Fibroblast of lung (primary cell): ENCODE measurements at places on chromosomes 5 and 9.
A peak's percentile ranks its signal among the peaks of the same experiment; 100 is the strongest.

DNA sequence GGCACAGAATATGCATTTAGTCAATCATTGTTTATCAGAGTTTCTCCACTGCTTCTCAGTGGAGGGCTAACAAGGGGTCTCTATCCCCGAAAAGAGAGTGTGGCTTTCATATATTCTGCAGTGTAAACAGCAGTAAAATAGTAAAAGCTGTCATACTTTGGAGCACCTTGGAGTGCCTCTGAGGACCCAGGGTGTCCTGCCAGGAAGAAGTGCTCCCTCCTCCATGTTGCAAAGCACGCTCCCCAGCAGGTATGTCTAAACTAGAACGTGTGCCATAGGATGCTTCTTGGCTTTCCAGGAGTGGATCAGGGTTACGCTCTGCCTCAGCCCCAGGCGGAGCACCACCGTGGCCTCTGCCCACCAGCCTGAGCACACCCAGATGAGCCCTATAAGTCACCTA, 8.5 kb upstream of the TJP2 start:
- DNase-seq, result no peak

- no peak for DNase-seq
These were observed 411.7 kb downstream of the DMRT2 start for GRCh38 chr9:1461812-1462211.

GRCh38 chr5:77367741-77368140, 124.4 kb downstream of the WDR41 start:
- DNase-seq, result peak; percentile 53

- peak; percentile 90 for DNase-seq
These were observed 130.3 kb downstream of the PAX5 start for GRCh38 chr9:36903541-36904435.

GRCh38 chr9:113795811-113796392, 80.2 kb upstream of the ZNF618 start:
- DNase-seq, result no peak

DNA sequence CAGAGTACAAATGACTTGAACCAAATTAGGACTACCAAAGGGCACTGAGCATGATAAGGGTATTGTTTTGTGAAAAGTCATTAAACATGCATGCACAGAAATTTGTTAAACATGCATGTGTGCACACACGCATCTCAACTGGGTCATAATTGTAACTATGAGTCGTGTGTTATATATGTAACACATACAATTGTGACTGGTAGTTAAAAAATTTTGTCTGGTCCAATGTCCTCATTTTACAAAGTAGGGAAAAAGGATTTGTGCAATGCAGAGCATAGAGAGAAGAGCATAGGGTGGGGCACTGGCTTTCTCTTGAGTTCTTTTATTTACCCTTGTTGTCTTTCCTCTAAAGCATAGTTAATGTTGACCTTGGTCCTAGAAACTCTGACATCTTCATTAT, 19.3 kb upstream of the IGFBPL1 start:
- DNase-seq, result no peak

DNA sequence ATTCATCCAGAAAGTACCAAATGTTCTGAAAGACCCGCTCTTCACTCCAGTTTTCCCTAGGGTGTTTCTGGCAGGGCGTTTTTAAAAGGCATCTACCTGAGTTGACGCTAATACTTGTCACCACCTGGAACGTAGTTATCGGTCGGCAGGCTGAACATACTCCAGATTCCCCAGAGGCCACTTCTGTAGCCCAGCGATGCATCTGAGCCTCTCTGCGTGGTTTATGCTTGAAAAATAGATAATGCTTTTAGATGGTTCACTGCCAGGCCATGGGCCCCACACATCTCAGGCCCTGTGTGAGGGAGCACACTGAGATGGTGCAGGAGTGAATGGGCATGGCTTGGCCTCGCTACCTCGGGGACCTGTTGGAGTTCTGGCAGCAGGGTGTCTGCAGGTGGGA, 33.0 kb upstream of the NCS1 start:
- DNase-seq, result no peak

DNA sequence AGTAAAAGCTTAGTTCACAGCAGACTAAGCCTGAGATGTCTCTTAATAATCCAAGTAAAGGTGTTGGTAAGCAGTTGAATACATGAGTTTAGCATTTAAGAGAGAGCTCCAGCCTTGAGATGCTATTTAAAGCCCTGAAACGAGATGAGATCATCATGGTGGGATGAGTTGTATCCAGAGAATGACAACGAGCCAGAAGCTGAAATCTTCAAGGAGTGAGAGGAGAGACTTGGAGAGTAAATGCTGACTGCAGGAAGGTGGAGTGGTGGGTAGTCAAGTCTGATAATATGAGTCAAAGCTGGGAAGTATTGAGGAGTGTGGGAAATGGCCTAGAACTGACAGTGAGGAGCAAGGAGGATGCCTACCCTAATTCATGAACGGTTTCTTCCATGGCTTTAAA, 53.7 kb downstream of the PLAC8L1 start:
- DNase-seq, result peak; percentile 86

DNA sequence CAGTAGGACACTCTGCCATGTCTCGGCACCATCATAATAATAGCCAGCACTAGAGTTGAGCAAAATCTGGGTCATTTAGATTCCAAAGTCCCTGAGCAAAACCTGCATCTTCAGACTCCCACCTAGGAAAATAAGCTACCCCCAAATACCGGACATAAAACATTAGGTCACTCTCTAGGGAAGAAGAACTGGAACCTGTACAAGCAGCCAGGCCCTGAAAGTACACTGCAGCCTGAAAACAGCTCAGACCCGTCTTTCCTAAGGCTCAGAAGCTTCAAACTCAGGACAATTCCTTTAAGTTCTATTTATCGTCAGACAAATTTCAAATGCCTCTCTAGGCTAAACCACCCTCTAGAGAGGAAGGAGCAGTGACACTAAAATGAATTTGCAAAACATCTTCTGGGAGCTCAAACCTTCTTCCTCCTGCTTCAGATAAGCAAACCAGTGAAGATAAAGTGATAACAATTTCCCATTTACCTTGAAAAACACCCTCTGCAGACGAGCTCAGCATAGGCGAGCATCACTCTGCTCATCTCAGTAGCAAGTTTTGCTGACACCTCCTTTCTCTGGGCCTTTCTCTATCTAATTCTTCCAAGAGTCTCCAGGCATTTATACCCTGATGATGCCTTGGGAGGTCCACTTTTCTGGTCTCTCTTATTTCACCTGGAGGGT, 34.0 kb downstream of the ADAM19 start:
- DNase-seq, result no peak

DNA sequence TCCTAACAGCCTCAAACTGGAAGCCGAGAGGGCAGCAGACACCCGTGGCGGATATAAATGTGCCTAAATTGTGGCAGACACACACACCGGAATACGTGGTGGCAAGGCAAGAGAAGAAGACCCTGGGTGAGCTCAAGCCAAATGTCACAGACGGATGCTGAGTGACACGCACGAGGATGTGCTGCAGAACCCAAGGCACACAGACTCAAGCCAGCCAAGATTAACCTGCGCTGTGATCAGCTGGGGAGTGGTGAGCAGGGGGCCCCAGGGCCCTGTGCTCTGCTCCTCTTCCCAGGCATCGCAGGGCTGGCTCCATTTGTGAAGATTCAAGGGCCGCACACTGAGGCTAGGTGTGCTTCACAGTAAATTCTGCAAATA, 16.4 kb downstream of the SEMA4D start:
- DNase-seq, result no peak

GRCh38 chr9:122265149-122265915, 650 bp downstream of the MRRF start:
- peak; percentile 9 for DNase-seq

DNA sequence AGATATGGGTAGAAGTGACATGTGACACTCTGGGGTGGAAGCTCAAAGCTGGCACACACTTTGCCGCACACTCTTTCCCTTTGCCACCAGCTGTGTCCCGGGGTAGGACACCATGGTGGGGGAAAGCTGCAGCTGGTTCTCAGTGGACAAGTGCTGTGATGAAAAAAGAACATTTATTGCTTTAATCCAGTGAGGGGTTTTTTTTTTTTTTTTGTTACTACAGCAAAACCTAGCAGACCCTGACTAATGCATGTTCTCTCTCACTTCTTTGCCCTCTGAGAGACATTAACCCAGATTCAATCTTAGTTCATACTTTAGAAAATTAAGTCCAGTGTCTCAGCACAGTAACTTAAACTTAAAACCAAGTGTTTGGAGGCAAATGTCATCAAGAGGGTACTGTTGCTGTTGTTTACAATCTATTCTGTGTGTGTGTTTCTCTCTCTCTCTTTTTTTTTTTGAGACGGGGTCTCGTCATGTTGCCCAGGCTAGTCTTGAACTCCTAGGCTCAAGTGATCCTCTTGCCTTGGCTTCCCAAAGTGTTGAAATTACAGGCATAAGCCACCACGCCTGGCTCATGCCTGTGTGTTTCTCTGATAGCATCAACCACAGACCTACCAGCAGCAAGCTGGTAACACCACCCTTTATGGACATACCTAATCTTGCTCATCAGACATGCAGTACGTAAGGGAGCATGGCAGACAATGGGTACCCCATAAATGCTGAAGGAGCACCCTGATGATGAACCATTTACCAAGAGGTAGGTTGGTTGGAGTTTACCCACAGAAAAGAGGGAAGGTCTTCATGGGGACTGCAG, 84.7 kb upstream of the TBC1D2 start:
- DNase-seq, result no peak

GRCh38 chr9:130122456-130122855, 49.7 kb upstream of the NCS1 start:
- DNase-seq, result no peak

- peak; percentile 41 for DNase-seq
These were observed 272.7 kb downstream of the TRIM32 start for GRCh38 chr9:116959809-116960208.

DNA sequence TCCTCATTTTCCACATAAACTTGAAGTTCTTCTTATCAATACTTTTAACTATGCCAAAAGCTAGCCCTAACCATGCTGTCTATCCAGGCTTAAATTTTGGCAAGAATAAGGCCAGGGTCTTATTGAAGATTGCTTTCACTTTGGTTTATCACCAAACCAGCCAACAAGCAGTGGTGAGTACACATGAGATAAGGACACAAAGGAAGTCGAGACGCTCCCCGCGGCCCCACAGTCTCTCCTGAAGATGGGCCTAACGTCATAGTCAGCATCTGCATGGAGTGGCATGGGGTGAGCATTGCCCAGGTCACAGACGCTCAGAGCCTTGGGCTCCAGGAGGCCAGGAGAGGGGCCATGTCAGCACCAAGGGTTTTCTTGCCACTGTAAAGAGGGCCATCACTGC, 80.3 kb downstream of the ATPSCKMT start:
- DNase-seq, result no peak

- DNase-seq, result peak; percentile 48
These were observed 64.2 kb upstream of the CPEB4 start for GRCh38 chr5:173823721-173824567.

GRCh38 chr5:110562191-110562590, 164.3 kb downstream of the TMEM232 start:
- DNase-seq, result no peak

- no peak for DNase-seq
These were observed 55.8 kb upstream of the CPEB4 start for GRCh38 chr5:173832386-173832785.

DNA sequence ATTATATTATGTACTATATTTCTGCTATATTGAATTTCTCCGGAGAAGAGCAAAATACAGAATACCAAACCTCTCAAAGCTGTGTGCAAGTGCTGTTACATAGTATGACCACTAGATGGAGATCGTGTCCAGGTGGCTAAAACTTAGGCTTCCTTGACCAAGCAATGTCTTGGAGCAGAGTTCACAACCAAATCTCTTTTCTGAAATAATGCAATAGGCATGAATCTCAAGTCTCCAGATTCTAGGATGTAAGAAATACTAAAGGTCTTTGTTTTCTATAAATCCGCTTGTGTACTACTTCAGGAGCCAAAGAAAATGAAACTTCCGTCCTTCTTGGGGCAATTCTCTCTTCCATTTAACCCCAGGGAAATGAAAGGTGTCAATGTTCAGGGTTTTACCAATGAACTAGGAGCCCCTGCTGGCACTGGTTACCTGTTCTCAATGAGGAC, 181.5 kb upstream of the RAI14 start:
- peak; percentile 42 for DNase-seq

GRCh38 chr9:78692871-78693270, 395.9 kb downstream of the PSAT1 start:
- DNase-seq, result no peak

GRCh38 chr5:116032991-116033390, 719 bp downstream of the ARL14EPL start:
- DNase-seq, result no peak

DNA sequence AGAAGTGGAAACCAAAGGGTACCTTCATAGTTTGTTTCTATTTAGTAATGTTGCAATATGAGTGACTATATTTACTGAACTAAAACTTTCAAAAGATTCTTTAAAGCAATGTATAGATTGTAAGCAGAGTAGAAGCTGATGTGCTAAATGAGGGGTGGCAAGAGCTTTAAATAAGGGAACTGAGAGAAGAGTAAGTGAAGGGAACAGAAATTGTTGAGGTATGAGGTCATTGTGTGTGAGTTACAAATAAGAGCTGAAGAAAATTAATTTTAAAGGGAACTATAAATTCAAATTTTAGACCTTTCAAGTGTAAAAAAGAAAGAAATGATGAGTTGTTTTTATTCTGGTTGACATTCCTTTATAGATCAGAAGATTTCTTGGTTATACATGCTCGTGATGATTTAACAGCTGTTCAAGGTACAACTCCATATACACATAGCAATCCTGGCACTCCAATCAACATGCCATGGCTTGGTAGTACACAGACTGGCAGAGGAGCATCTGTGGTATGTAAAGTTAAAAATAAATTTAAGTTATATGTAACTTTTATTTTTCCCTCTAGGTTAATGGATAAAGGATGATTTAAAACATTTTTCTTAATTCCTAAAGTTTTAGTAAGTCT, 135.1 kb upstream of the TNFAIP8 start:
- DNase-seq, result no peak
